Stimulated activated CD4-positive, alpha-beta T cell treated with anti-CD3 and anti-CD28 coated beads, Interleukin-1b, Interleukin-23, amount 100 ng/mL, for 1 hour (primary cell): ENCODE measurements at places on chromosomes 6 and 20.

- no peak for DNase-seq
These were observed 305.7 kb downstream of the KIF16B start for GRCh38 chr20:16267526-16267925.

DNA sequence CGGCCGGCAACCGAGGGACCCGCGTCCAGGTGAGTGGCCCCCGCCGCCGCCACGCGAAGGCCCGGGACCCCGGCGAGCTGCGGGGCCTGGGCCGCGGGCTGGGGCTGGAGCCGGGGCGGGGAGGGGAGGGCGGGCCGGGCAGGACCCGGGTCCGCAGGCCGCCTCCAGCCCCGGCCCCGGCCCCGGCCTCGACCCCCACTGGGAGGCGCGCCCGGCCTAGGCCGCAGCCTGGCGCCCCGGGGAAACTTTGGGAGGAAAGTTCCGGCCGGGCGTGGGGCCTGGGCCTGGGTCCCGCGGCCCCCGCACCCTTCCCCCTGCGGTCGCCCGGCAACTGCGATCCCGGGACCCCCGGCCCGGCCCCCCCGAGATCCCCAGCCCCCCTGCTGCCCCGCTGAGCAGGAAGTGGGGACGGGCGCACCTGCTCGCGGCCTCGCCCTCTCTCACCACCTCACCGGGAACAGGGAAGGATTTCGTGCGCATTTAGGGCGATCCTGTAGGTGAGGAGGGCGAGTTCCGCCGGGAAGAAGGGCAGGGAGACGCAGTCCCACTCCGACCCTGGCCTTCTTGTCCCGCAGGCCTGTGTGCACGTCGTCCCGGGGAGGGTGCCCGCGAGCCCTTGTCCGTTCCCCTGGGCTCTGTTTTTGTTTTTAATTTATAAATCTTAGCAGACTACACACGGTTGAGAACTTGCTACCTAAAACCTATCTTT, 402 bp downstream of the OSBPL2 start:
- DNase-seq, result no peak

- DNase-seq, result no peak
These were observed 673 bp downstream of the MARCKS start for GRCh38 chr6:113857556-113858479.

GRCh38 chr6:24126586-24127192, 674 bp downstream of the NRSN1 start:
- no peak for DNase-seq

DNA sequence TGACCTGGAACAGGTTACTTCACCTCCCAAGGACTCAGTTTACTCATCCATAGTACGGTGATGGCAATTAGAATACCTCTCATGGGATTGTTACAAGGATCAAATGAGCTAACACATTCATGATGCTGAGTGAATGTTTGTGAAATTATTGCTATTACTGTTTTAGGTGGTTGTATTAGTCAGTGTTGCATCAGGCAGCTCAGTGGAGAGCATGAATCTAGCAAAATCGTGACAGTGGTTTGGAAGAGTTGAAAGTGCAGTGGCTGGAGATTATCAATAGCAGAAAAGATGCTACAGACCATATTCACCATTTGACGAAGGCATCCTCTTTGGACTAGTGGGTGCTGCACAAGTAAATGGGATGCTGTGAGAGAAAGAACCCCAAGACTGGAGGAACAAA, 50.4 kb upstream of the CTNNBL1 start:
- no peak for DNase-seq

DNA sequence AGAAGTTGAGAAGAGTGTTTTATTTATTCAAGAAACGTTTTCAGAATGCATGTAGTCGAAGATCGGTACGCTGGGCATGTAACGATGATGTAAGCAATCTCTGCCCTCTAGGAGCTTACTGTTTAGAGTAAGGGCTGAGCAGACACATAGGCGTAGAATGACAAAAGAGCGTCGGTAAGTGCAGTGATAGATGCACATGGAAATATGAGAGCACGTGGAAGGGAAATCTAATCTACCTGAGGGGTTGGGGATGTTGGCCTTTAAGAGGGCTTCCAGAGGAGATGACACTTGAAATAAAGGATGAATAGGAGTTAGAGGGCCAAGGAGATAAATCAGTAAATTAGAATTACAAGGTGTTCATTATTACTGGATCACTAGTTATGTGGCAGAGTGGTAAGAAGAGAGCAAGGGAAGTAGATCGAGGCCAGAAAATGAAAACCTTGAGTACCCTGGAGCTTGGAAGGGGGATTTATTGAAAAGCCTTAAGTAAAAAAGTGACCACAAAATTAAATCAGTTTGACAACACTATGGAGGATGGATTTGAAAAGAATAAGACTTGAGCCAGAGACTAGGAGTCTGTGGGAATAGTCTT, 782 bp downstream of the TRMT11 start:
- DNase-seq, result no peak

DNA sequence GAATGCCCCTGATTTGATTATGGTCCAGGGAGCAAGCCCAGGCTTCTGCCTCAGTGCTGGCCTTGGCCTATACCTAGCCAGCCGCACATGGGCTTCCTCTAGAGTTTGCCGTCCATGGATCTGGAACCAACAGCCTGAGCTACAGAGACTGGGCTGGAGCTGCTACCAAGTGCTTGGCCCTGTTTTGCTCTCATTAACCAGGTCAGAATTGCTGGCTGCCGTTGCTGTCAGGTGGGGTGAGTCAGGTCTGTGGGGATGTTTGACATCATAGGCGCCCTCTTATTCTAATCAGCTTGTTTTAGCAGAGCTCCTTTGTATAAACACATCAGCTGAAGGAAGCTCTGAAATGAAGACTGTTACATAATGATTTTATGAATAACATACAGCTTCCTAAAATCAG, 83.1 kb upstream of the PHACTR2 start:
- no peak for DNase-seq

GRCh38 chr20:50116368-50116999, 3.5 kb upstream of the UBE2V1 start:
- no peak for DNase-seq

DNA sequence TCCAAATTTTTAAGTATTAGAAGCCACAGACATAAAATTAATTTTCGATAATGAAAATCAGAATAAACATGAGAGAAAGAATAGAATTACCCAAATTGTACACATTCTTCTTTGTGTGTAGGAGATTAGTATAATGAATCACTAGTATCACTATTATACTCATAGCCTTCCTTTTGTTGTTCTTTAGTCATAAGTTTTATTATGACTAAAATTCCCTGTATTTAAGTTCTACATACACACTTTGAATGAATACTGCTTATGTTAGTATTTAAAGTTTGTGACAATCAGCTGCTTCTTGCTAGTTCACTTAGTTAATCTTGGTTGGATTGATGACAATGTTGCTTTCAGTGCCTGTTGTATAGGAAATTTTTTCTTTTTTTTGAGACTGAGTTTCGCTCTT, 72.7 kb downstream of the CCDC170 start:
- DNase-seq, result no peak

GRCh38 chr6:112286500-112287144, 32.3 kb upstream of the LAMA4 start:
- DNase-seq, result no peak

GRCh38 chr6:113365191-113365590, 492.0 kb upstream of the MARCKS start:
- DNase-seq, result no peak

- DNase-seq, result no peak
These were observed 223.2 kb upstream of the ECI2 start for GRCh38 chr6:4358414-4359107.

GRCh38 chr6:117491916-117492315, 9.4 kb downstream of the DCBLD1 start:
- no peak for DNase-seq

GRCh38 chr6:161067749-161068148, 76.2 kb downstream of the MAP3K4 start:
- no peak for DNase-seq

DNA sequence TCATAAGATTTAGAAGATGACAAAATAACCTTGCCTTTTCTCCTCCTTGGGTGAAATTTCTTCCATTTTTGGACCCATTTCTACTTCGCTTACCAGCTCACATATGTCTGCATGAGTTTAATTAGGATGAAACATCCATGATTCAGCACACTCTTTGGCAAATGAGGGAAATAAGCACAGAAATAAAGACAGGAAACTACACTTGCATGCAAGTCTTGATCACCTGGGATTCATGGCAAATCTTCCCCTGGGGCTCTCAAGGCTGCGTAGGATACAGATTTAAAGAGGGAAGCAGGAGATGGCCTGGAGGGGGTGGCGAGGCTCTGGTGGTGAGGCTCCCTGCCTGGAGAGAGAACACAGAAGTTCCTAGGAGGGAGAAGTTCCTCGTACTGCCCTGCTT, 147.8 kb downstream of the EDN3 start:
- no peak for DNase-seq

- no peak for DNase-seq
These were observed 282.7 kb downstream of the TBC1D7 start for GRCh38 chr6:13045676-13046075.

DNA sequence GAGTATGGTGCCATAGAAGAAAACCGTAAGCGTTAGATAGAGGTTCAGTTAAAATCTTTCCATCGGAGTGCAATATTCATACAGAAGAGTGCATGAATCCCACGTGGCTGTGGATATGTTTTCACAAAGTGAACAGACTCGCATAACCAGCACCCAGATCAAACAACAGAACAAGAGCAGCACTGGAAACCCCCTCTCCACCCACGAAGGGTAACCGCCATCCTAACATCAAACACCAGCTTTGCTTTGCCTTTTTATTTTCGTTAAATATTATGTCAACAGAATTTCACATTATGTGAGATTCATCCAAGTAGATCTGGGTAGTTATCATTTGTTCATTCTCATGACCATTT, 4.7 kb downstream of the GTSF1L start:
- DNase-seq, result no peak

DNA sequence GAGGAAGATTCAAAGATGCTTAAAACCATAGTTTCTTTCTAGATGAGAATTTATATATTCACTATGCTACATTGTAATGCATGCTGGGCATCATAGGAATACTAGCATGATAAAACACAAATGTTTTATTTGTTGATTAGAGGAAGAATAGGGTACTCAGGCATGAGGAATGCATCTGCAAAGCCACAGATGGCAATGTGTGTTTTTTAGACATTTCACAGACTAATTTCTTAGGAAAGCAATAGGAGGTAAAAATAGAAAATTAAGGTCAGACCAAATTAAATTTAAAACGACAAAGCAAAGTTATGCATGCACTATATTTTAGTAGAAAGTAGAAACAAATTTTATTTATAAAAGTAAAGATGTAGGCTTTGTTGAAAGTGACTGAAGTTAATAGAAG, 2.1 kb downstream of the TTK start:
- DNase-seq, result no peak

DNA sequence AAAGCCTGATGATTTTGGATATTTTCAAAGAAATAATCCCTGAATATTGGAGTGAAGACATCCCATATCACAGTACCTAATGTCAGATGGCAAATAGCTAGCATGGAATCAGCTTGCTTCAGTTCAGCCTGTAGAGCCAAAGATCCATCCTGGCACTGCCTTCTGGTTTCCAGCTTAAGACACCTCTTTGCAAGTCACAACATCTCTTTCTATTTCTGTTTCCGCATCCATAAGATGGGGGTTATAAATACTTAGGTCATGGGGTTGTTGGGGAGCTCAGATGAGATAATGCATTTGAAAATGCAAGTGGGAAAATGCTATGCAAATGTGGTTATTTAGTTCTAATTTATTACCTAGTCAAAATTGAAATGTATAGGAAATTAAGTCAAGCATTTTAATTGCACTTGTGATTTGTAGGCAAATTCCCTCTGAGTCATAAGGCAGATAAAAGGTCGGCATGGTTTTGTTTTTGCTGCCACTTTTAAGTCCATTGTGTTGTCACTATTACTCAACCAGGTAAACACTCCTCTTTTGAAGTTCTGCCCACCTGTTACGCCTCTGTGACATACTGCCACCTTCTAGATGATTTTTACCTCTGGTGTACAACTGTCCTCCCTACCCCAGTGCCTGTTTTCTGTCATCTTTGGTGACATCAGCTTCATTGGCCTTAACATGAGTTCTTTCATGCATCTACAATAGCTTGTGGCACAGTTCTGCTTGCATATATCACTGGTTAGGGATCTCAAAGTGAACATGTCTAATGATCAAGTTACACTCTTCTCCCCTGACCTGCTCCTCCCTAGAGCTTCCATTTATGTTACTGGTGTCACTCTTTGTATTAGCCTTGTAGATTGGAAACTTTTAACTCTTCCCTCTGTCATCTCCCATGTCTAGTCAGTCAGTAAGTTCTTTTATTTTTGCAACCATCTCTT, 96.6 kb downstream of the CDKAL1 start:
- DNase-seq, result no peak

DNA sequence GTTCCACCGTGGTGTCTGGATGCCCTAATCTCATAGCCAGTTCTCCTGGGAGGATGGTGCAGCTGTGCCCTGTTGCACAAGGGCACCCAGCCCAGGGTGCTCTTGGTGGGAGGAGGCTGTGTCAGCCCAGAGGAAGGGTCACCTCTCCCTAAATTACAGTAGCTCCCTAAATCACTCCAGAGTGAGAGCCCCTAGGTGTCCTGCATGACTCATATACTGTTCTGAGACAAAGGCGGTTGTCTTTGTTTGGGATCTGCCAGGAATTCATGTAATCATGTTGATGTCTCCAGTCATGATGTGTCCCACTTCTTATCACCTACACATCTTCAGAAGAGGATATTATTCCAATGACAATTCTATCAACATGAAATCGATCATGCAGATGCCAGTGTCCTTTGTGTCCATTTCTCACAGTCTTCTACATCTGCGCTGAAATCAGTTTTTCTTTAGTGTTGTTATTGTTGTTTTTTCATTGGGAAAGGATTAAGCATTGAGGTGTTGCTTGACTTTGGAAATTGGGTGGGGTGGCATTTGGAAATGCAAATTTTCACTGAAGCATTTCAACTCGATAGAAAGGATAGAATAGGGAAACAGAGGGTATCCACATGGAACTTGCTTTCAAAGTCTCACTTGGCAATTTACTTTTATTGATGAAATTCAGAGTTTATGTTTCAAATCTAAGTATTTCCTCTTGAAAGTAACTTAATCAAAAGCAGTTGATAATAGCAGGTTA, 19.5 kb downstream of the PERP start:
- DNase-seq, result no peak

- no peak for DNase-seq
These were observed 8.5 kb downstream of the QRSL1 start for GRCh38 chr6:106637717-106638341.
